ENCODE measurements at places on chromosomes 7 and 10.

GRCh38 chr7:92402920-92403759, 44.1 kb upstream of the GATAD1 start:
- DNase-seq = no peak

- DNase-seq = no peak
Measured at GRCh38 chr10:120132811-120133210, 240.3 kb downstream of the SEC23IP start.

GRCh38 chr7:157056246-157056645, 45.8 kb upstream of the MNX1 start:
- DNase-seq = no peak

- DNase-seq = no peak
Measured at GRCh38 chr7:4067874-4068273, 614.2 kb upstream of the FOXK1 start.

- DNase-seq = no peak
Measured at GRCh38 chr7:101940151-101940550, 122.7 kb downstream of the CUX1 start.

- no peak for DNase-seq
Measured at GRCh38 chr7:1357601-1358271, 101.5 kb downstream of the MICALL2 start.

- DNase-seq = no peak
Measured at GRCh38 chr10:32687546-32687945, 241.6 kb downstream of the CCDC7 start.

GRCh38 chr7:3510101-3511020, 209.3 kb downstream of the SDK1 start:
- DNase-seq = no peak

GRCh38 chr7:26233902-26234511, 32.5 kb downstream of the CBX3 start:
- no peak for DNase-seq

DNA sequence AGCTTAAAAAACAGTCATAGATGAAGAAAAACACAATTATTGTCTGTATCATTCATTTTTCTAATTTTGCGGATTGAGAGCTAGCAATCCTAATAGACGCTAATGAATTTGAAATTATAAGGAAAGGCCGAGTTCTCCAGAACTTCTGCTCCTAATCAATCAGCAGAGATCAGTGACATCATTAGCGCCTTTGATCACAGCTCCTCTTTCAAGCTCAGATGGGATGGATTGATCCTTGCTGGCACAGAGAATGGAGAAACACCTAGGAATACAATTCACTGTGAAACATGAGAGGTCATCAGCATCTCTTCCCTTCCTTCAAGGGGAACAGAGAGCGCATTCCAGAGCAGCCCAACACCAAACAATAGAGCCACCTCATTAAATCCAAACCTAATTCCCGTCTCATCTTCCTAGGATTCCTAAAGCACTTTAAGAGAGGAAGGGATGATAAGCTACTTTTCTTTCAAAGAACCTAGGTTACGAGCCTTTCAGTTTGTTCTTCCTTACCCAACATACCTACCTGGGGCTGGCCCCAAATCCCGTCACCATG, 24.4 kb downstream of the GLI3 start:
- DNase-seq = no peak

DNA sequence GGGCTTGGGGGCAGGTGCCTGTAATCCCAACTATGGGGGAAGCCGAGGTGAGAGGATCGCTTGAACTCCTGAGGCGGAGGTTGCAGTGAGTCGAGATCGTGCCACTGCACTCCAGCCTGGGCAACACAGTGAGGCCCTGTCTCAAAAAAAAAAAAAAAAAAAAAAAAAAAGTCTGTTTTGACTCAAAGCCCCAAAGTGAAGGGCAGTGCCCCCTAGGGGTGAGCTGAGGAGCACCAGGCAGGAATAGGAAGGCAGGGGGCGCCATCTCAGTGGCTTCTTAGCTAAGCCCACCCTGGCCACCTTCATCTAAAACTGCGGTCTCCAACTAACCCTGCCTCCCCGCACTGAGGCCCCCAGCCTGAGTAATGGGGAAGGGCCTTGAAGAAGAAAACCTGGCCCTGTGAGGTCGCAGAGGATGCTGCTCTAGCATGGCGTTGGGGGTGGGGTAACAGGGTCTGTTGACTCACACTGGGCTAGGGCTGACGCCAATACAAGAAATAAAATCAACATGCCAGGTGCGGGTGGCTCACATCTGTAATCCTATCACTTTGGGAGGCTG, 9.8 kb downstream of the PODXL start:
- DNase-seq = no peak

DNA sequence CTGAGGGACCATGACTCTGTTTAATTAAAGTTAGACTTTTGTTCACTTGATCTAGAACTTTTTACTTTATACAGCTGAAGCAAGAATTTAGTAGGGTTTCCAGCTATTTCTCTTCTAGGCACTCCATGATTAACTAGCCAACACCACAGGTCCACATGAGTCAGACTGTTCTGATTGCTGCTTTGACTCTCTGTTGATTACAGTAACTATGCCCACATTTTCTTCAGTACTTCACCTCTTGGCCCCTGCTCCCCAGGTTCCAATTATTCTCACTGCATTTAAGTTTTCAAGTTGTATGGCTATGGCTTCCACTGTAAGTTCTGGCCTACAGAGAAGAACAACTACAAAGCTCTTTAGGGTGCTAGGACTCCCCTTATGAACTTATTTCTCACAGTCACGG, 737.2 kb upstream of the IGFBP3 start:
- DNase-seq = no peak

- DNase-seq = no peak
Measured at GRCh38 chr7:22443370-22444180, 56.4 kb downstream of the STEAP1B start.

Data from activated naive CD4-positive, alpha-beta T cell (primary cell).